HTR-8/SVneo (cell line): ENCODE measurements at places on chromosomes 13 and 19.

DNA sequence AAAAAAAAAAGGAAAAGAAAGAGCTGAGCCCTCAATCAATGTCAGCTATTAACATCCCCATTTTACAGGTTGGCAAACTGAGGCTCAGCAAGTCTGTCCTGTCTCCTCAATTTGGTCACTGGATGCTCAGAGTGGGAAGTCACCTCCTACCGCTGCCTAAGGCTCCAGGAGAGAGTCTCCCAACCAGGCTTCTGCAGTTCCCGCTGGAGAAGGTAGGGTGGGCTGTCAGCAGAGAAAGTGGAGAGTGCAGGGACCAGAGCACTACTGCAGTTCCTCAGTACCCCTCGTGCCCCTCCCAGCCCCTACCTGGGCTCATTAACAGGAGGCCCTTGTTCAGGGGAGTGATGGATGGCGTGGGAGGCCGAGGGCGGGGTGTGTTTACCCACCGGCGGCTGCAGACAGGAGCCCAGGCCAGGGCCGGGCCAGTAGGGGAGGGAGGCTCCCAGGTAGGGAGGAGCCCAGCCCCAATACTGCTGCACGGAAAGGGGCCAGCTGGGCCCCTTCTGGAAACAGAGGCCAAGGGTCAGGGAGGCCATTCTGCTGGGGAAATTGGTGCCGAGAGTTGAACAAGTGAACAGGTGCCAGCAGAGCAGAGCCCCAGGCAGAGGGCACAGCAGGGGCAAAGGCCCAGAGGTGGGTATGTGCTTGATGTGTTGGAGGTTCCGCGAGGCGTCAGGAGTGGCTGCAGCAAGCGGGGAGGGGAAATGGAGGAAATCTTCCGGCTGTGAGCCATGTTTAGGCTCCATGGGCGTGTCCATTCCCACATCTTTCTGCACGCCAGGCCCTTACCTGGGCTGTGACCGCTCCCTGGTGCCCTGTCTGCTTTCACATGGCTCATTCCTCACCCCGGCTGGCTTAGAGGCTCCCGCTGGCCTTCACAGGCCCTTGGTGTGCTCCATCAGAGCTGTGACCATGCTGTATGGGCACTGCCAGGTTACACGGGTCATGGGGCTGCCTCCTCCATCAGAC, 7.6 kb upstream of the COMP start:
- no peak for DNase-seq

GRCh38 chr19:996051-996838, 4.0 kb upstream of the GRIN3B start:
- no peak for DNase-seq

GRCh38 chr13:29703421-29703820, 107.9 kb upstream of the SLC7A1 start:
- no peak for DNase-seq

DNA sequence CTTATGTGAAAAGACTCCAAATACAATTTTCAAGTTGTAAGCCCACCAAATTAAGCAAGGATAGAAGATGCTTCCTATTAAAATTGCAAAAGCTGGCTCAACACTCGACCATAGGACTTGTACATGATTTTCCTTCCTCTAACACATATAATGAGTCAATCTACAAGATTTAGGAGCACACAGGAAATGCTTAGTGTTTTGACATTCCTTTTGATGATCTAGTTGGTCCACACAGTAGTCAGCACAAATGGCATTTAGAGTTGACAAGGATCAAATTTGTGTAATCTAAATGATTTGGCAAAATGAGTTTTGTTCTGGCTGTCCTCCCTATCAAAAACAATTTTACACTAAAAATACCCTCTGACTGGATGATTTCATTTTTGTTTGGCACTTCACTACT, 340.2 kb downstream of the DIAPH3 start:
- DNase-seq: peak; percentile 1

DNA sequence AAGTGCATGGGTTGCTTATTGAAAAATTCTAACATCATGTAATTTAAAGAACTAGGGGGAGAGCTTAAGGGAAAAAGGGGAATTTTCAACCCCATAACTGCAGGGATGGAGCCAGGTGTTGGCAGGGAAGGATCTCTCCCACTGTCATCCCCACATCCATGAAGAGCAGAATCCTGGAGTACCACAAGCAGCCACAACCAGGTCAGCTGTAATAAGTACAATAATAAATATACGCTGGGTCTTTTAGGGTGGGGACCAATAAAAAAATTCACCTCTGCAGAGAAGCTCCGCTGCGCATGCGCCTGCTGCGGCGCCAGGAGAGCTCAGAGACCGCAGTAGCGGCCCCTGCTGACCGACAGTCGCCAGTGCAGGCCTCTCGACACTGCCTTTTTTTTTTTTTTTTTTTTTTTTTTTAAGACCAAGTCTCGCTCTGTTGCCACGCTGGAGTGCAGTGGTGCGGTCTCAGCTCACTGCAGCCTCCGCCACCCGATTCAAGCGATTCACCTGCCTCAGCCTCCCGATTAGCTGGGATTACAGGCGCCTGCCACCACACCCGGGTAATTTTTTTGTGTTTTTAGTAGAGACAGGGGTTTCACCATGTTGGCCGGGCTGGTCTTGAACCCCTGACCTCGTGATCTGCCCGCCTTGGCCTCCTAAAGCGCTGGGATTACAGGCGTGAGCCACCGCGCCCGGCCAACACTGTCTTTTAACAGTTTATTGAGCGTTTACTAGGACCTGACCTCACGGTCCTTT, 2.5 kb upstream of the EEF2 start:
- peak; percentile 71 for DNase-seq

DNA sequence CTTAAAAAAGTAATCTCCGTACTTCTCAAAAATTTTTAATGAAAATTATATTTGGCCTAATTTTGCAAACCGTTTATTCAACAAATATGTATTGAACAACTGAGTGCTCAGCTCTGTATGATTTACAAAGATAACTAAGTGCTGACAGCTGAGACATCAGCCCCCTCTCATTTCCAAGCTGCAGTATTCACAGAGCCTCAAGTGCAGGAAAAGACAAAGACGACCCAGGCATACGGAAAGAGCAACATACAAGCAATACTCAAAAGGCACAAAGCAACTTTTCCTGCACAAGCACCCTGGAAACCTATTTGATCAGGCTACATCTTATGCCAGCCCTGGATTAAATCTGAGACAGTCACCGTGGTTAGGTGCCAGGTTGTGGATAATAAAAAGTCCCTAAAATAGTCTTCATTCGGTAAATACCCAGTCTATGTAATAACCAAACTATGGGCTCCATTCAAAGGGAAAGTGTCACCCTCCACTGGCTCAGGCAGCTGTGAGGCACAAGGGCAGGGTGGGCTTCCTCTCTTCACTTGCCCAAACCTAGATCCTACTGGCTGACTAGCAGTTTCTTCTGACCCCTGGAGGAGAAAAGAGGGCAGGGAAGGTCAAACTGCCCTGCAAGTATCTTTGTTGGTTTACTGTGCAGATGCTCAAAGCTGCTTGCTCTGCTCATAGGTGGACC, 65.5 kb downstream of the TBC1D4 start:
- no peak for DNase-seq

DNA sequence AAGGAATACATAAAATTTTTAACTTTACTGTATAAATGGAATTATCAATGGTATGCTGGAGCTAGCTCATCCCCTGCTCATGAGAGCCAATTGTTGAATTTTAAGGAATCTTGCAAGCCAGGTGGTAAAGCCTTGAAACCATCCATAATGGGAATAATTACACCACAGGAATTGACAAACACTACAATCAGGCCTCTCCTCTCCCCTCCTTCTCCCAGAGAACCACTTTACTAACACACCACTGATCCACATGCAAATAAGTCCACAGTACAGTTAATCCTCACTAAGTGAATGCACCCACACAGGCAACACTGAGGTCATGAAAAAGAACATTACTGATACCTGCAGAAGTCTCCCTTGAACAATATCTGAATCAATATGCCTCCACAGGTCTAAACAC, 140.5 kb downstream of the KLF12 start:
- no peak for DNase-seq

DNA sequence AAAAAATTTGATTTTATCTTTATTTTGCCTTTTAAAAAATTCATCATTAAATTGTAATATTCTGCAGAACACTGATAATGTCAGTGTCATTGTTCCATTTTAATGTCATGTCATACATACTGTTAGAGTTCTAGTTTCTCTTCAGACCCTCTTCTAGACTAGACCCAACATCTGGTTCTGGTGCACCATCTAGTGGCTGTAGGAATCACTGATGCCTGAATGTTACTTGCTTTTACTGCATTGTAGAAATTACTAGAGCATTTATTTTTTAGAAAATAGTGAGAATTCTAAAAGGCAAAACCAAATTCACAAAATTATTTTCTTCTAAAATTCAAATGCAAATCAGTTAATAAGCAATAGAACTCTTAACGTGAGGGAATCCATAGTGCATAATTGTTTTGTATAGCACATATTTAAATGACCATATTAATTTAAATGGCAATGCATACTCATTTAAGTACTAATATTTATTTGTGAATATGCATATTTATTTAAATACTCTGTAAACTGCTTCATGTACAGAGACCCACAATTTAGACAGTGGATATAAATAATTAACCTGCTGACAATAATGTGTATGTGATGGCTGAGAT, 425.7 kb downstream of the KLF12 start:
- DNase-seq: peak; percentile 23

GRCh38 chr13:76882431-76882830, 3.8 kb downstream of the KCTD12 start:
- DNase-seq: no peak

- DNase-seq: peak; percentile 69
Measured at GRCh38 chr19:47540748-47541147, 25.9 kb upstream of the NAPA start.

DNA sequence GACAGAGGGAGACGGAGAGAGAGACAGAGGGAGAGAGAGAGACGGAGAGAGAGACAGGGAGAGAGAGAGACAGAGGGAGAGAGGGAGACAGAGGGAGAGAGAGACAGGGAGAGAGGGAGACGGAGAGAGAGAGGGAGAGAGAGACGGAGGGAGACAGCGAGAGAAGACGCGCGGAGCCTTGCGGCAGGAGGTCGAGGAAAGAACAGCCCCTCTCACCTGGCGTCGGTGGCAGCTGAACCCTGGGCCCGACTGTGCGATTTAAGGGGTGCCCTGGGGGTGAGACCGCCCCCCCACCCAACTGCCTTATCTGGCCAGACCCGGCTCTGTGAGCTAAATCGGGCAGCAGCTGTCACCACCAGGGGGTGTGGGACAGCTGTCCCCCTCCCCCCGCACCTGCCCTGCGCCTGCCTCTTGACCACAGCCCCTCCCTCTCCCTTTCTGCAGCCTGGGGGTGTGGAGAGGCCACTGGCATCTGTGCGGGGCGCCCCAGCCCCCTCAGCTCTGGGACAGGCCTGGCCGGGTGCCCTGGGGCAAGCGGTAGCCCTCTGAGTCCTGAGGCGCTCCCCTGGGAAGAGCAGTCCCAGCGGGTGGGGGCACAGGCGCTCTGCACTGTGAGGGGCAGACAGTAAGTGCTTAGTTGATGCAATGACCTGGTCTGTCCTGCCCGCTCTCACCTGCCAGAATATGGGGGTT, 10.8 kb downstream of the JOSD2 start:
- no peak for DNase-seq

- no peak for DNase-seq
Measured at GRCh38 chr13:39577838-39578491, 25.0 kb downstream of the LHFPL6 start.

DNA sequence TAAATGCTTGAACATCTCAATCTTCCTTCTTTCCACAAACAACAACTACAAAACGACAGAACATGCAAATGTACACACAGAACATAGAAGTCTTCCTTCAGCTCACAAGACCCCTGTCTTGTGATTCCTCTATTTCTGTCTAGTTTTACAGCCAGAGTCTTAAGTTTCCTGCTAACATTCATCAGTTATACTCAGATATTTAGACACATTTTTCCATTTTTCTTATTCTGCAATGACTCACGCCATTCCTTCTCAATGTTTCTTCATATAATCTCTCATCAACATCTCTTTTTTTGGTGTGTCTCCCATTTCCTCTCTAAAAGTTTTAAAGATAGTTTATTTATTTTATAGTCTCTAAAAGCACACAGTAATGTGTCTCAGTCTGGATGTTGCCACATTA, 1872.9 kb upstream of the PCDH20 start:
- DNase-seq: no peak

- no peak for DNase-seq
Measured at GRCh38 chr13:24627946-24628345, 52.3 kb upstream of the ATP12A start.

- DNase-seq: peak; percentile 81
Measured at GRCh38 chr19:9796113-9796773, 22.6 kb downstream of the FBXL12 start.

DNA sequence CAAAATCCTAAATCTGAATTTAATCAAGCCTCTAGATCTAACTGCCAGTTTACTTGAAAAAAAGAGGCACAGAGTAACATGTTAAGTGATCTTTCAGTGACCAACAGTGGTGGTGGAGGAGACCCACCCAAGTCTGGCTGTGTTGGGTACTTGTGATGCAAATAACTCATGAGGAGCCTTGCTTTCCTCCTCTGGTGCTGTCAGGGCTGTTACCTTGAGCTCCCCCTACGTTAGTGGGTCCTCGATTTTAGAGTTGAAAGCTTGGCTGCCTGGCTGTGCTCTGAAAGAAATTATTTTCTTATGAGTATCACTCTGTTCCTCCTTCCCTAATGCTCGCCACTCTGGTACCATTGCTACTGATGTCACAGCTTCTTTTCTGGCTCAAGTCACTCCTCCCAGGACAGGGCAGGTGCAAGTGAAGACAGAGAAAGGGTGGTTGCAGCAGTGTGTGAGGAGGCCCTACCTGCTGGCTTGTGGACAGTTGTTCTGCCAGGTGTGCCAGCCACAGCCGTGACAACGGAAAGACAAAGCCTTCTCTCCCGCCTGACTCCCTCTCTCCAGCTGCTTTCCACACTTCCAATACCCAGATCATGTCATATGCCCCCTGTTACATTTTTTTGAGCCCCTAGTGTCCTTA, 6.5 kb upstream of the SUPT20H start:
- DNase-seq: no peak

DNA sequence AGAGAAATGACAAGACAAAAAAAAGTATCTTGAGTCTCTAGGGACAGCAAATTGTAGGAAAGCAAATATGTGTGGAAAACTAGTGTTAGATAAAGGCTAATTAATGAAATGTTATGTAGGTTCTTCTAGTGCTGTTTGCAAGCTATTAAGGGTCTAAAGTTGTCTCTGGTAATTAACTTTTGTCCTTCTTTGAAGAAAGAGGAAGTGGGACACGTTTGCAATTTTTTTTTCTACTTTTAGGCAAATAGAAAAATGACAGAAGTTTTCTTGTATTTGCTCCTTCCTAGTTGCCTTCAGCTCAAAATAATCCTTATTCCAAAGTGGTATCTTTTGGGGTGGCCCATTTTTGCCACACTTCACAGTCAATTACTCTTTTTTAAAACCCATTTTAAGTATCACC, 1877.7 kb upstream of the PRR20A start:
- DNase-seq: no peak

DNA sequence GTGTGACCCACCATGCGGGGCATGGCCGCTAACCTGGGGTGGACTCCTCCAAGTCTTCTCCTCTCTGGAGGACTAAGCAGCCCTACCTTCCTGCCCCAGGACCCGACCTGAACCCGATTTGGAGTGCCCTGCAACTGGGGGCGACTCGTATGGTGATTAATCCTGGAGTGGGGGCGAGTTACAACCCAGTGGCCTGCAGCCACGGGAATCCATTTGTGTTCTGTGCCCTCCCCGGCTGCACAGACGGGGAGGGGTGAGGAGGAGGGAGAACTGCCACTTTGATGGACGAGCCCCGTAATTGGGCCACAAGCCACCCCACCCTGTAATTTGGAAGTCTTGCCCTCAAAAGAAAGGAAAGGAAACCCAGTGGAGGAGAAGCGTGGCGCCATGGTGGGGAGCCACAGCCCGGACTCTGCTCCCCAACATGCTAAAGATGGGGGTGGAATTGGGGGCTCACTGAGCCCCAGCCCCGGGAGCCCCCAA, 18.0 kb downstream of the PRR36 start:
- no peak for DNase-seq

GRCh38 chr13:32666990-32667571, 80.8 kb downstream of the PDS5B start:
- no peak for DNase-seq
